ENCODE measurements at places on chromosomes 3 and 15.

- no peak for DNase-seq
Measured at GRCh38 chr3:11244121-11244677, 28.0 kb upstream of the ATG7 start.

GRCh38 chr3:11810276-11810675, 36.4 kb downstream of the TAMM41 start:
- DNase-seq = no peak

GRCh38 chr3:36705015-36705414, 59.3 kb downstream of the DCLK3 start:
- DNase-seq = no peak

DNA sequence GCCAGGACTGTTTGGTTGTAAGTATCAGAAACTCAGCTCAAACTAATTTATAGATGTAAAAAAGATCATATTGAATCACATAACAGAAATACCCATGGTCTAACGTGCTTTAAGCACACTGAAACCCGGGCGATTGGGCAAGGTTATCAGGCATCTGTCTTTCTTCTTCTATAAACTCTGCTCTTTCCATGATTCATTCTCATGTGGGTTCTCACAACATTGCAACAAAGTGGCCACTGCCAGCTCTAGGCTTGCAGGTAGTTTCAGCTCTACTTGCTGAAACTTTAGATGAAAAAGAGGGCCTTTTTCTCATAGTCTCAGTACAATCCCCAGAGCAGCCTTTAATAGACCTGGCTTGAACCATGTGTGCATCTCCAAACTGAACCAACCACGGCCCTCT, 456.1 kb downstream of the MFSD1 start:
- DNase-seq = no peak

DNA sequence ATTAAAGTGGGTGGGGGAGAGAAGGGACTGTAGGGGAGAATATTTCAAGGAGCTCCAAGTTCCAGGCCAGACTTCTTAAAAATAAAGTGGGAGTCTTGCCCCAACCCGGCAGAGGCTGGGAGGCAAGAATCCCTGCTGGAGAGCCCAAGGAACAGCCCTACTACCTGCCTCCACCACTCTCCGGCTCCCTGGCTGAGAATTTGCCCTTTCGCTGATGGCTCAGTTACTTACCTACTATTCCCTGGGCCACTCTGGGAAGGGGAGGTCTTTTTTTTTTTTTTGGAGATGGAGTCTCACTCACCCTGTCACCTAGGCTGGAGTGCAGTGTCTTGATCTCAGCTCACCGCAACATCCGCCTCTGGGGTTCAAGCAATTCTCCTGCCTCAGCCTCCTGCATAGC, 15.5 kb downstream of the MYL3 start:
- no peak for DNase-seq

DNA sequence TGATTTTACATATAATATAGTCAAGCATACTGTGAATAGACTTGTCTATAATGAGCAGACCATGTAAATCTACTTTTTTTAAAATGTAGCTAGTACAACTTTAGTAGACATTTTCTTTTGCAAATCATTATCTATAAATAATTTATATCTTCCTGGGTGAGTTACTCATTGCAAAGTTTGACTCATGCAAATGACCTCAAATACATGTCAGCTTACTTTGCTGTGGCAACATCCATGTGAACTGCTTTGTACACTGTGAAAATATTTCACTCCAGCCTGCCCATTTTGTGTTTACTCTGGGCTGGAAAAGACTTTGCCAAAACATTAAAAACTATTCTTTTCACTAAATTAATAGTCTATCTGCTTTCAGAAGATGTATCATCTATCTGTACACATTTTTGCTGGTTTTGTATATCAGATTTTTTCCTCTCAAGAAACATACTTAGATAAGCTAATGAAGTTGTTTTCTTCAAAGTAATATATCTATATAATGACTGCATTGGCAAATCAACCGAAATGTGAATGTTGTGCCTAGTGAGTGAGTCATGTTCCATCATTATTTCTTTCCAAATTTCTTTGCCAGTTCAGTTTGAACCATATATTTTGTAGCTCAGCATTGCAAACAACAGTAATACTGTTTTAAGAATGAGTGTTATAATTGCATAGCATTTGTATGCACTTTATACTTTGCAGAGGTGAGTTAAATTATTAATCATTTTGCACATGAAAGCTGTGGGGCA, 26.5 kb downstream of the IGSF10 start:
- no peak for DNase-seq

GRCh38 chr3:171526146-171526545, 65.9 kb upstream of the TNIK start:
- DNase-seq = no peak

DNA sequence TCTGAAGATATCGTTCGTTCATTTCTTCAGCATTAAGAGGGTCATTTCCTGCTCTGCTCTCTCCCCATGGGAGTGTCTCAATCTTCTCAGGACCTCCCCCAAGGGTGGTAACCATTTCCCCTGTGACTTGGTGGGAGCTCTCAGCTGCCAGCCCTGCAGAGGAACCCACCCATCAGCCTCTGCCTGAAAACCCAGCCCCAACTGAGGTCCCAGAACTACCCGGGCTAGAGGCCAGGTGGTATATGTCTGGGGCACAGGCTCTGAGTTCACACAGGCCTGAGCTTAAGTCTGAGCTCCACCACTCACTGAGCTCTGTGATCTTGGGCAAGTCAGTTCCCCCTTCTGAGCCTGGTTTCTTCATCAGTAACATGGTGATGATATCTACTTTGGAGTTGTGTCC, 10.0 kb upstream of the ATP2B2 start:
- DNase-seq = no peak

DNA sequence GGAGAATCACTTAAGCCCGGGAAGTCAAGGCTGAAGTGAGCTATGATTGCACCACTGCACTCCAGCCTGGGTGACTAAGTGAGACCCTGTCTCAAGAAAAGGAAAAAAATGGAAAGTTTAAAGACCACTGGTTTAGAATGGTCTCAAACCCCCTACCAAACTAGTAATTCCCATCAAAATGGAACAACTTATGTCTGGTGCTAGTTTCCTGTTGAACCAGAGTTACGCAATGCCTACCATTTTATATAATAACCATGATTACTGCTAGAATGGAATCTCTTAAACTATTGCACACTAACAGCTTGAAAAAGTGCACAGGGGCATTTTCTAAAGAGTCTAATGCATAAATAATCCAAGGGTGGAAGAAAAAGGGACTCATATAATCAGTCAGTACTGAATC, 43.6 kb downstream of the DMXL2 start:
- DNase-seq = no peak

GRCh38 chr3:128806588-128806987, 72.8 kb upstream of the ACAD9 start:
- no peak for DNase-seq

DNA sequence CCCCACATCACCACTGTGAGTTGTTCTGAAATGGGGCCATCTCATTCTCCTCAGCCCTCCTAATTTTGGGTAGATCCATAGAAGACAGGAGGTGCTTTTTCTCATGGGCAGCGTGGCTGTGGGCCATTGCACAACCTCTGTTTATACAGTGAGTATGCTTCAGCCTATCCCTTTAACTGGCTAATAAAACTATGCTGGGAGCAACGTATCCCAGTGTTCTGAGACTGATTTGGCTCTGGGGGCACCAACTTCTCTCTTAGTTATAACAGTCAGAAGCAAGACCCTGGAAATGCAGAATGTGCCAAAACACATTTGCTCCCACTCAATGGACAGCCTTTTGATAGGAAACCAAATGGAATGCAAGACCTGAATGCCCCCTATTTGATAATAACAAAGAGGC, 97.1 kb upstream of the ICE2 start:
- no peak for DNase-seq

DNA sequence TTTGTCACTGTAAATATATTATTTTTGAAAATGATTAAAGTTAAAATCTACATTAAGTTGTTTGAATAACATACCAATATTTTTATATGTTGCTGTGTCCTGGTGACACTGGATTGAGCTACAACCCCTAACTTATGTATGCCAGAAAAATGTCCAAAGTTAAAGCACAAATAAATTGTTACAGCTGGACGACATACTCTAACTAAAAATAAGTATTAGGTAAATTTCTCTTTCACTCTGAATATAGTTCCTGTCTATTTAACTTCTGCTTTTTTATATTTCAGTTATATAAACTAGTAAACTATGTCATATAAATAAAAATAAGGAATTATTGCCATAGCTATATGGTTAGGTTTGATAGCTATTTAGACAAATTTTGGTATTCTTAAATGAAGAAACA, 118.5 kb upstream of the SAMMSON start:
- no peak for DNase-seq

DNA sequence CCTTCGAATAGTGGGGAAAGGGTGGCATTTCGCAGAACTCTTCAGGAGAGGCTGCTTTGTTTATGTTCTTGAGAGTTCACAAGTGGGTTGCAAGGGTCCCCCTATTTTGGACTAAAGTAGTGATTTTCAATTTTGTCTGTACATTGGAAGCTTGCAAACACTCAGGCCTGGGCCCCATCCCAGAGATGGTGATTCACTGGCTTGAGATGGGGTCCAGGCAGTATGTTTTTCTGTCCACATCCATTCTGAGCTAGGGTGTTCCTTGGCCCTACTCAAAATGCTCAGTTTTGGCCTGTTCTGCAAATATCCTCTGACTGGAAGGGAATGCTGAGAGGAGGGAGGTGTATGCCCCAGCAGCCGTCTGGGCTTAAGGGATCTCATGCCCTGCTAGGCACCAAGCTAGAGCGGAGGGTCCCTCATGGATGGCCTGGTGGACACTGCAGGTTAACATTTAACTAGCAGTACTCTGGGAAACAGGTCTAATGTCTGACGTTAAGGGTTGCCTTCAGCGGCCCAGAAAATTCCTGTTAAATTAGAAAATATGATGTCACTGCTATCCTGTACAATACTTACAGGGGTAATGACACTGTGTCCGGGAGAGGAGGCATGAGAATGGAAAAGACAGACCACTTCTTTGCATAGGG, 181.4 kb downstream of the OPA1 start:
- no peak for DNase-seq

DNA sequence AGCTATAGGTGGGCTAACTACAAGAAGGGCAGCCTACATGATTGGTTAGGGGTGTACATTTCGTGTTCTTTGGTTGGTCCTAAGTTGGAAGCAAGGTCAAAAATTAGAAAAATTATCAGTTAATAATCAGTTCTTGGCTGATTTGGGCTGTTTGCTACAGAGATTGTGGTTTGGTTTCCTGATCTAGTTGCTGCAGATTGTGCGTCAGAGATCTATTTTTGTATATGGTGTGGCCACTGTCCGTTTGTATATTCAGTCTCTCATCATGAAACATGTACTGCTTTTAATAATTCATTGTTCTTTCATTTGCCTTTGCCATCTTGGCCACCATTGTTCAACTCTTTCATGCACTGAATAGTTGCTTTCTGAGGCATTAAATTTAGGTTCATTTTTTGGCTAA, 80.9 kb downstream of the LRRC3B start:
- DNase-seq = no peak

All from mucosa of descending colon (tissue), 3 donors.